Brain microvascular endothelial cell (primary cell): ENCODE measurements at places on chromosomes 7 and 10.

- no peak for DNase-seq
Observed at GRCh38 chr7:99005776-99006175, 127.4 kb downstream of the TRRAP start.

DNA sequence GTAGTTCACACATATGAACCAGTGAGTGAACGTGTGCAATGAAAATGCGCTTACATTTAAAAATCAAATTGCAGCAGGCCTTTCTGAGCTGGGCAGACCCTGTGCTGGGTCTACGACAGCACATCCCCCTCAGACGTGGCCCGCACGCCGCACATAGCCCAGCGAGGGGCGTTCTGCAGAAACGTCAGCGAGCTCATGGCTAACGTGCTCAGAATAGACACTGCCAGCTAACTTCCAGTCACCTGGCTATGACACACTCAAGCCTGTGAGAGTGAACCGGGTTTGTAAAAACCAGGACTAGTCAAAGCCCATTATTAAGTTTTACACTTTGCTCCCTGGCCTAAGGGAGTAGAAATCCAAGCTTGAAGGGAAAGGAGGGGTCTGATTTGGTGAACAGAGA lies 108.1 kb upstream of the INSIG1 start:
- DNase-seq = no peak

- DNase-seq = no peak
Observed at GRCh38 chr7:149638566-149639320, 134.6 kb downstream of the ZNF467 start.

DNA sequence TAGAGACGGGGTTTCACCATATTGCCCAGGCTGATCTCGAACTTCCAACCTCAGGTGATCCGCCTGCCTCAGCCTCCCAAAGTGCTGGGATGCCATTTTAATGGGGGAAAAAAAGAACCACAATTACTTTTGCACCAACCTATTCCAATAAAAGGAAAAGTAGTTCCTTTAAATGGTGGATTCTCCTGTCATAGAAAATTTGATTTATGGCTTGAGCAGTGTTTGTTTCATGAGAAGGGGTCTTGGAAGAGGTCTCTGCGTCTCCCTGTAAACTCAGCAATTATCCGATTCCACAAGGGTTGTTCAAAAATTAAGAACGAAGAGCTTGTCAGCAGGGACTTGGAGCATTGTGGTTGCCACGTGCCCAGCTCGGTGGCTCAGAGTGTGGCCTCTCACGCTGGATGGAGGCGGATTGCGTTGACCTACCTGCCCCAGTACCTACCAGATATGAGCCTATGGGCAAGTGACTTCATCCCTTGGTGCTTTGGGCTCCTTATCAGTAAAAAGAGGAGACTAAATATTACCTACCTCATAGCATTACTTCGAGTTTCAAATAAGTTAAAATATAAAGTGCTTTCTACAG lies 2.8 kb upstream of the TRIP6 start:
- no peak for DNase-seq
